Bone marrow (tissue), 2 donors: ENCODE measurements at places on chromosomes 2 and 18.

GRCh38 chr2:62506421-62506750 is 391 bp upstream of the TMEM17 start:
- no peak for DNase-seq

DNA sequence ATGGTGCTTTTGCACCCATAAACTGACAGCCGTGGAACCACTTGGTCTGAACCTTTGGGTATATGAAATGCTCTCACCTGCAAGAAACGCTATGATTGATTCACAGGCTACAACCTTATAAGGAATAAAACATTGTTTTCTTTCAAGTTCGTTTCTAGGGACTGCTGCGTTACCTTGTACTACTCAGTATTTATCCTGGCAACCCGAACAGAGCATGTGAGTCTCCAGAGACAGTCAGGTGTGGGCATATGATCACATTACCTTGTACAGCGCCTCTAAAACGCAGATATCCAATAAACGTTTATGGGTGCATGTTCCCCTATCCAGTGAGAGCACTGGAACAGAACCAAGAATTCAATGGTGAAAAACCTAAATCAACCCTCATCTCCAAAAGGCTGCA is 1.7 kb downstream of the CCBE1 start:
- DNase-seq, result no peak

DNA sequence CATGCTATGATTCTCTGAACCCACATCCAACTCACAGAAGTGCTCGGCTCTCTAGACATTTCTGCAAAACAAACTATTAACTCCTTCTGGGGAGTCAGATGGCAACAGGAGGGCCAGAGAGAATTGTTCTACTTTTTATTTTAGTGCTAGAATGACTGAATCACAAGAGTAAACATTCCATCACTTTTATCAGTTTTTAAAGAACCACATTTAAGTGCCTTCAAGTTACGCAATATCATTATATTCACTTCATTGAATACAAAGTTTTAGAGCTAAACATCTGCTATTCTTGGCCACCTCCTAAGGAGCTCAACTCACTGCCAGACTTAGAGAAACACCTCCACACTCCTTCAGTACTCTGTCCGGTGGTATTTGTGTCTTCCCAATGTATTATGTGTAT is 22.4 kb downstream of the B4GALT6 start:
- no peak for DNase-seq

GRCh38 chr2:177604271-177605065 is 211.9 kb downstream of the AGPS start:
- no peak for DNase-seq

- no peak for DNase-seq
Measured at GRCh38 chr2:27071990-27072830, 756 bp upstream of the OST4 start.

DNA sequence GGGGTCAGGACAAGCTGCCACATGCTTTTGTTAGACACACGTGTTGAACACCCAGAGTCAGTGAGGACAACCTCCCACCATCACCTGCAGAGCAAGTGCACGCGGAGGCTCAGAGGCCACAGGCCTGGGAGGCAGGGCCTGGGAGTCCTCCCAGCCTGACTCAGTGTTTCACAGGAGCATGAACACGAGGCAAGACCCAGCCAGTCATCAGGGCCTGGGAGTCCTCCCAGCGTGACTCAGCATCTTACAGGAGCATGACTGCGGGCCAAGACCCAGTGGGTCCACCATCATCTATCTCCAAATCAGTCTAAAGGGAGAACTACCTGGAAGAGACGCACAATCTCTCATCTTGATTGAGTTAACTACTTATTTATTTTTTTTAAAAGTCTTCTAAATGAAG is 112.6 kb upstream of the PXDN start:
- no peak for DNase-seq

DNA sequence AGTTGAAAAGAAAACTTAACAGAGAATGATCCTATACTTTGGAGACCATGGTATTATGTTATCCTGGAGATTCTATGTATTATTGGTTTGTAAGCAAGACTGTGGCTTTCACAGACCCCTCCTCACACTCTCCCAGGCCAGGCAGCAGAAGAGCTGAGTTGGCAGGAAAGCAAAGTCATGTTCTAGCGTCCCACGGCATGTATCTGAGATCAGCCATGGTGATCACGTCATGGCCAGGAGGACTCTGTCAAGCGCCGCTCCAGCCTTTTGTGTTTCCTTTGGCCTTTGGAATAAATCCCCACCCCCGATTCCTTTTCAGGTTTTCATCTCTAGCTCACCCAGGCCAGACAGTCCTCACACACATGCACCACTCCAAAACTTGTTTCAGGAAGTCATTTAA is 39.1 kb downstream of the LRRC30 start:
- DNase-seq, result no peak

DNA sequence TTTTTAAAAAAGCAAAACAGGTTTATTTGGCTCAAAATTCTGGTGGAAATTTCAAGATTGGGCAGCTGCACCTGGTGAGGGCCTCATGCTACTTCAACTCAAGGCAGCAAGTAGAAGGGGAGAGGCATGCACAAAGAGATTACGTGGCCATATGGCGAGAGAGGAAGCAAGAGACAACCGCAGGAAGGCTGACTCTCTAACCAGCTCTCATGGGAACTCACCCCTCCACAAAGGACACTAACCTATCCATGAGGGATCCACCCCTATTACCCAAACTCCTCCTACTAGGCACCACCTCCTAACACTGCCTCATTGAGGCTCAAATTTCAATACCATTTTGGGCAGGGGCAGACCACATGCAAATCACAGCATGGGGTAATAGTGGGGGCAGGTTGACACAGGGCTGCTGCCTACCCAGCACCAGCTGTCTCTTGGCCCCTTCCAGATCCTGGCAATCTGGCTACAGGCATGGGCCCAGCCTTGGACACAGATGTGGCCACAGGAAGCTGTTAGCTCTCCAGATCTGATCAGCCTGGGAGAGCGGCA is 2.0 kb upstream of the CAPN10 start:
- DNase-seq, result no peak

DNA sequence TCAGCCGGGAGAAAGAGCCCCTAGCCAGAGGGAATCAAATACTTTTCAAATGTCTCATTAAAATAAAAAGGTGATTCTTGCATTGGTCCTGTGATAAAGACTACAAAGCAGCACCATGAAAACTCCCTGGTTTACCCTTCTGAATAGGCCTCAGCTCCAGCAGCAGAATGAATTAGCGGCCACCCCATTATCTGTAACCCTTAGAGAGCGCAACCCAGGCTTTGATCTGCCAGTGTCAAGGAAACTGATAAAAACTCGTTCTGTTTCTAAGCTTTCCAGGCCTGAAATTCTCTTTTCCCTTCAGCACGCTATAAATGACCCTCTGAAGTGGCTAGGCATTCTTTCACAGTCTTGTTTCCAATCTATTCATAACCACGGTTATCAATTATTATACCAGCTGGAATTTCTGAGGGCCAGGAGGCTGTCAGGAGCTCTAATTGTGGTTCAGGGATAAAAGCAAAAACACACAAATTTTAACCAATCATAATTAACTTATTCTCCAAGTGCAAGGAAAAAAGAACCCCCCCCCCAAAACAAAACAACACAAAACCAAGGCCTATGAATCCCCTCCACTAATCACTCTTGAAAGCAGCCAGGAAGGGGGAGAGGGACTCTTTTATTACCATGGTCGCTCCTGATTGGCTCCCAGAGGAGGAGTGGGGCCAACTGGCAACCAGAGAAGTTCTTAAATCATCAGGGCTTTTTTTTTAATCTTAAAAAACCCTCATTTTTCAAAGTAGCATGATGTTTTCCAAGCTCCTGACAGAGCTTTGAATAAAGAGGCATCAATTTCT is 258.9 kb downstream of the CYRIA start:
- DNase-seq, result no peak

- no peak for DNase-seq
Measured at GRCh38 chr2:239762106-239762505, 263.0 kb downstream of the NDUFA10 start.

DNA sequence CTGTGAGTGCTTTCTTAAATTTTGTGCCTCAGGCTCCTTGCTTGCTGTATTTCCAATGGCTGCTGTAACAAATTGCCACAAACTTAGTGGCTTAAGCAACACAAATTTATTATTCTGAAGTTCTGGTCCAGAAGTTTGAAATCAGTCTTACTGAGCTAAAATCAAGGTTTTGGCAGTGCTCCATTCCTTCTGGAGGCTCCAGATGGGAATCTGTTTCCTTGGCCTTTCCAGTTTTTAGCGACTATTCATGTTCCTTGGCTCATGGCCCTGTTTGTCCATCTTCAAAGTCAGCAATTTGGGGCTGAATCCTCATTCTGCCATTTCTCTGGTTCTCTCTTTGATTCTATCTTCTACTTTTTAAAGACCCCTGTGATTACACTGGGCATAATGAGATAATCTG is 31.8 kb downstream of the STRADB start:
- DNase-seq, result no peak

GRCh38 chr2:197477797-197478196 is 21.8 kb downstream of the HSPD1 start:
- DNase-seq, result no peak

DNA sequence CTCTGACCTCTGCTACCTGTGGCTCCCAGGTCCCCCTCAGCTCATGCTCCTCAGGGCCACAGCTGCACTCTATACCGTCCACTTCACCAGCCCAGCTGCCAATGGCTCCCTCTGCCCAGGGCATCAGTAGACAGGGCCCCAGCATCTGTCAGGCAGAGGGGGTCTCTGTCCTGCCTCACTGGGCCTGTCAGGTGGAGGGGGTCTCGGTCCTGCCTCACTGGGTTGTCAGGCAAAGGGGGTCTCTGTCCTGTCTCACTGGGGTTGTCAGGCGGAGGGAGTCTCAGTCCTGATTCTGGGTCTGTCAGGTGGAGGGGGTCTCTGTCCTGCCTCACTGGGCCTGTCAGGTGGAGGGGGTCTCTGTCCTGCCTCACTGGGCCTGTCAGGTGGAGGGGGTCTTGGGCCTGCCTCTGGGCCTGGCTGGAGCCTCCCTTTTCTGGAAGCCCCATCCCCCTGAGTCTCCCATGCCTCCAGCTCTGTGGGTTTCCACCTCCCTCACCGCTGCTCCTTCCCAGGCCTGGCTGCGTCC is 19.9 kb downstream of the SNORC start:
- DNase-seq, result no peak

DNA sequence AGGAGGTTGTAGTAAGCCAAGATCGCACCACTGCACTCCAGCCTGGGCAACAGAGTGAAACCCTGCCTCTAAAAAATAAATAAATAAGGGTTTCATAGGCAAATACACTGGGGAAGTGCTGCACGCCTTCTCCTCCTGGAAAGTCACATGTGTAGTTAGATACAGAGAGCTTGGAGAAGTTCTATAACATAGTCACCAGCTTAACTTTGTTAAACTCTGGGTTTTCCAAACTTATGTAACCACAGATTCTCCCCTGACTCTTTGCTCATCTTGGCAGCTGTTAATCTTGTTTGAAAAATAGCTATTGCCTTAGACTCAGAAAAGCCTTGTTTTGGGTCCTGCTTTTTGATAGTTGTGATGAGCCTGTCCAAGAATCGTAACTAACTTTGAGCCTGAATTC is 25.2 kb downstream of the KIAA2012 start:
- DNase-seq, result no peak

- DNase-seq, result no peak
Measured at GRCh38 chr18:55509631-55510324, 78.2 kb downstream of the TCF4 start.

DNA sequence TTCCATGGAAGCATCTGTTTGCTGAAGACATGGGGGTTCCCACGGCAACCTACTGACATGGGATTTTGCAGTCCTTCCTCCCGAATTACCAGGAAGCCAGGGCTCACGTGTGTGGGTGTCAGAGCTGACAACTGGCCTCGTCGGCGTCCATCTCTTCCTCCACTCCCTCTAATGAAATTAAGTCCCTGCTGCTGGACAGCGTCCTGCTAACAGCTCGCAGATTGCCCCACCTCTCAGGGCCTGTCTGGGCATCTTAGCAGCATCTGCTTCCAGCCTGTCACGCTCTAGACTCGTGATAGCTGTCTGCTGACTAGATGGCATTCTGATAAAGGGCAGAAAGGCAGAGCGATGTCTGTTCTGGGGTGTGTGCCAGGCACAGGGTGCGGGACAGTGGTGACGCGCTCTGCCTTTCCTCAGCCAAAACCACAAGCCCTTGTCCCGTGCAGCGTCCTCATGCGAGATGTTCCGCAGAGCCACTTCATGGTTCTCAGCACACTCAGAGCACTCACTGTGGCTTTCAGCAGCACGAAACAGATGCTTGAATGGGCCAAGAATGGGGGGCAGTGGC is 161.1 kb downstream of the ARL4C start:
- peak; percentile 6 for DNase-seq

GRCh38 chr18:56062931-56063330 is 474.9 kb upstream of the TCF4 start:
- DNase-seq, result no peak

GRCh38 chr18:9323750-9324445 is 10.7 kb upstream of the TWSG1 start:
- DNase-seq, result no peak

DNA sequence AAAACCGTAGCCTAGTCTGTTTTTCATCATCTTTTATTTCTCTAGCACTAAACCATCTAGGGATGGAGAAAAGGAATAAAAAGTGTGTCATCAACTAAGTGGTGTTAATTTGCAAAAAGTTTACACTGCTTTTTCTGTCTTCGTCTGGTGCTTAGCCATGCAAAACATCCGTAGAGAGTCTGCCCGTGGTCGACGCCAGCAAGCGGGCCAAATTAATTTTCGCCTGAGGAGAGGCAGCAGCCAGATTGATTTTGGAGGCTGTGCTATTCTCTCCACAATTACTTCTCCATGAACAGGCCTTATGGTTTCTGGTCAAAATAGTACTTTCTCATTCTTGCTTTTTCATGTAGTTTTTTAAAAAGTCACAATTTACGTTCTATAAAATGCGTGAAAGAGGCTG is 46.3 kb downstream of the TNFRSF11A start:
- DNase-seq, result no peak

- DNase-seq, result no peak
Measured at GRCh38 chr2:1611886-1612285, 132.4 kb downstream of the PXDN start.

DNA sequence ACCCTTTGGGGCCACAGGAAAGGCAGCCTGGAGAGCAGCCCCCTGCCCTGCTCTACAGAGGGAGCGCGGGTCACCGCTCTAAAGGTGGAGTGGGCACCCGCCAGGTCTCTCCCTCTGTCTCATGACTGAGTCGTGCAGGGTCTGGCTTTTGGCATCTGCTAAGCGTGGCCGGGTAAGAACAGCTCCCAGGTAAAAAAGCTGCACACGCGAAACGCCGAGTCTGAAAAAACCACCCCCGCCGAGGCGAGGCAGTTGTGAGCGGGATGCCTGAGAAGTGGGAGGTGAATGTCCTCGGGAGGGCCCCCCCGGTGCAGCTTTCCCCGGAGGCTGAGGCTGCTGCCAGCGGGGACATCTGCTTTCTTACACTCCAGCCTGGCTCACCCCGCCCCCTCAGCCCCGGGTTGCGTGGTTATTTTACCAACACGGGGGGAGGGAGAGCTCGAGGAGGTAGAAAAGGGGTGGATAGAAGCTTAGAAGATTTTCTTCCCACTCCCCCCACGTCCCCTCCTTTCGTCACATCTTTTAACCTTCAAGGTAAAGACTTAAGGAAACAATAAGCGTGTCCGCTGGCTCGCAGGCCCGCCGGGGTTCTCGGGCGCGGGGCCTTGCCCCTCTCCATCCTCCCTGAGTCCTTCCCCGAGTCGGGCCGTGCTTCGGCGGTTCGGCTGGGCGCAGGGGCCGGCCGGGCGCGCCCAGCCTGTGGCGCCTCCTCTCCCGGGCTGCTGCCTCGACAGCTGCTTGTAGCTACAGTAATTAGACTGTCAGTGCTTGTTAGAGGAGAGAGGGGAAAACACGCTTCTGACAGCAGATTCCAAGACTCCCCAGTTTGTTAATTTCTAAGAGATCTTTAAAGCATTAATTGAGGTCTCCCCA is 70.6 kb upstream of the PSMD14 start:
- no peak for DNase-seq

GRCh38 chr18:51655327-51655698 is 457.8 kb upstream of the MEX3C start:
- no peak for DNase-seq

- DNase-seq, result no peak
Measured at GRCh38 chr2:198597648-198598047, 793.3 kb downstream of the PLCL1 start.
